ENCODE measurements at places on chromosomes 6 and 20. TPM values are rescaled to one million over a fixed set of nuclear protein-coding genes. Genes with fewer than 3 reads are reported as not detected.

DNA sequence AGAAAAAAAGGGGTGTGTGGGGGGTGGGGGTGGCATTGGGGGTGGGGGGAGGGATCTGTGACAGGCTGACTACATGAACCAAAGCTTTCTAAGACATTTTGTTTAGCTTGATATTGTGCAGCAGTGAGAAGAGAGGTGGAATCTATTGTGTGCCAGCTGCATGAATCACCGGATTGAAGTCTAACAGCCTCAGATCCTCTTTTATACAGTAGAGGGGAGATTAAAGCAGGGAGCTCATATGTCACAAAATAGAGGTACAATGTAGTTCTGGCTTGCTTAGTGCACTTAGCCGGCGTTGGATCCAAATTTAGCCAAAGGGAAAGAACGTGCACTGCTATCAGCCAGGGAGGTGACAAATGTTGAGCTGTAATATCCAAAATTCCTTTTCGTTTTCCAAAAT lies 404.2 kb upstream of the CITED2 start:
- peak; percentile 34 for DNase-seq

GRCh38 chr6:116456106-116456505 lies 5.1 kb upstream of the CALHM6 start:
- no peak for DNase-seq

GRCh38 chr6:154308986-154309385 lies 47.6 kb downstream of the IPCEF1 start:
- DNase-seq: no peak

GRCh38 chr6:150765067-150765764 lies 100.3 kb upstream of the MTHFD1L start:
- DNase-seq: no peak

DNA sequence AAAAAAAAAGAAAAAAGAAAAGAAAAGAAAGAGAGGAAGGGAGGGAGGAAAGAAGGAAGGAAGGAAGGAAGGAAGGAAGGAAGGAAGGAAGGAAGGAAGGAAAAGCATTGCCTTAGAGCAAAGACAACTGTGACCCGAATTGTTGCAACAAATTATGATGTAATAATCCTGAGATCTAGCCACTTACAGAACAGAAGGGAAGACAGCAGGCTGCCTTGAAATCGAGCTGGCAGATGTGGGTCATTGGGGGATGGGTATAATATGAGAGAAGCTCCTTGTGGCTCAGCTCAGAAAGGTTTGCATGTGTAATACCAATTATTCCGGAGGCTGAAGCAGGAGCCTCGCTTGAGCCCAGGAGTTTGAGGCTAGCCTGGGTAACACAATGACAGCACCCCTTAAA lies 208.1 kb upstream of the PROKR2 start:
- DNase-seq: no peak

DNA sequence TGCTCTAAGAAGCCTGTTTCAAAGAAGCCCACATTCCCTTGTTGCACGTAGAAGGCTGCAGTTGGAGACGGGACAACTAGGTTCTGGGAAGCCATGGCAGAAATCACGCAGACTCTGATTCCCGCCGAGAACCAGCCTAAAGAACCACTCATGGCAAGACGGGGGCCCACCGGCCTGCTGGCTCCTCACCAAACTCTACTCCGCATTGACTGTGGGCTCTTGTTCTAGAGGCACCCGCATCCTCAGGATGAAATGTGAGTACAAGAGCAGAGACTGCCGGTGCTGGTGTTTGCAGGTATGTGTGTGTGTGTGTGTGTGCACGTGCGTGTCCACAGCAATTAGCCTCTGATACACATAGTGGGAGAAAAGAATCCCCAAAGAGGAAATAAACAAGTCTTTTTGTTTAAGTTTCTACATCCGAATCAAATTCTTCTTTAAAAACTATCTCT lies 42.3 kb upstream of the NR2E1 start:
- DNase-seq: no peak

GRCh38 chr6:85754894-85755293 lies 112.2 kb upstream of the SYNCRIP start:
- DNase-seq: no peak

- DNase-seq: no peak
Observed at GRCh38 chr20:32040142-32040953, 11.7 kb upstream of the HCK start.

DNA sequence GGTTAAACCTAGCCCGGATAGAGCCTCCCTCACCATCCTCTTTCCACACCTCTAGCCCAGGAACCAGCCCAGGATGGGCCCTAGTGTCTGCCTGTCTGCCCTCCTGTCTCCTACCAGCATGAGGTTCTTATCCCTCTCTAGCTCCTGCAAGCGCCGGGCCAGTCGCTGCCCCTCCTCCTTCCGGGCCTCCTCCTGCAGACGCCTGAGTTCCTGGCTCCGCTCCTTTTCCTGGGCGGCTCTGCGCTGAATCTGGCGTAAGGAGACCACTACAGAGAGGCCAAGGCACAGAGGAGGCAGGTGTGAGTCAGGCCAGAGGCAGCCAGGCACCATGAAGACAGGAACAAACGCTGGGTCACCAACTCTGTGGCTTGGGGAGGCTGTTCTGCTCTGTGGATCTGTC lies 4.3 kb upstream of the PSORS1C2 start:
- DNase-seq: peak; percentile 80

- DNase-seq: peak; percentile 80
Observed at GRCh38 chr6:4125933-4126864, 9.2 kb downstream of the ECI2 start.

- DNase-seq: peak; percentile 92
Observed at GRCh38 chr6:28212510-28213212, 12.4 kb upstream of the ZSCAN9 start.

DNA sequence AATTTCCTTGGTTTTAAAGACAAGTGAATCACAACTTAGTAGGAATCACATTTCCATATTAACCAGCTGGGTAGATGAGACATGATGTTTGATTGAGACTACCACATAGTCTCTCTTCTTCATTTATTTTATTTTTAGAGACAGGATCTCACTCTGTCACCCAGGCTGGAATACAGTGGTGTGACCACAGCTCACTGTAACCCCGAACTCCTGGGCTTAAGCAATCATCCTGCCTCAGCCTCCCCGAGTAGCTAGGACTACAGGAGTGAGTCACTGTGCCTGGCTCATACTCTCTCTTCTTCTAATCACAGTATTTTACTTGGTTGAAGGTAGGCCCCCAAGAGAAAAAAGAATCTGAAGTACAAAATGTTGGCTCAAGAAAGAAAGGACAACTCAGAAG lies 80.2 kb upstream of the ASF1A start:
- no peak for DNase-seq

- no peak for DNase-seq
Observed at GRCh38 chr20:44115762-44116644, 71.0 kb downstream of the JPH2 start.

GRCh38 chr20:13130707-13131103 lies 90.4 kb upstream of the ISM1 start:
- no peak for DNase-seq

- DNase-seq: no peak
Observed at GRCh38 chr20:19431316-19431700, 218.9 kb downstream of the SLC24A3 start.

- peak; percentile 89 for DNase-seq
Observed at GRCh38 chr20:25859649-25860530, 163.2 kb upstream of the ZNF337 start.

DNA sequence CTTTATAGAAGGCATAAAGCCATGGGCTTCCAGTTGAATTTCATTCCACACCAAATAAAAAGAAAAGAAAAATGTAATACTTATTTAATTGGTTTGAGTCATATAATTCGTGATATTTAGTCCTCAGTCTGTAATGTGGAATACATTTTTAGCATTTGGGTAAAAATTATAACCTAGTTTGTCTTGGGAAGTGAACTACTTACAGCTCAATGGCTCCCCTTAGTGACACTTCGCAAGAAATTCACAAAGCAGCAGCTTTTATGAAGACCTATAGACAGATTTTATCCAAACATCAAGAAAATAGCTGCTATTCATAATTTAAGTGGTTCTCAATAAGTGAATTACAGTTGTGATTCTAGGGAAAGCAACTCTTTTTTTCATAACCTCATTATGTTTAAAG lies 72.1 kb downstream of the RSPO3 start:
- peak; percentile 26 for DNase-seq

- no peak for DNase-seq
Observed at GRCh38 chr20:23159256-23159946, 73.3 kb upstream of the CD93 start.

- no peak for DNase-seq
Observed at GRCh38 chr6:73264446-73264845, 1.4 kb upstream of the KHDC1 start.

DNA sequence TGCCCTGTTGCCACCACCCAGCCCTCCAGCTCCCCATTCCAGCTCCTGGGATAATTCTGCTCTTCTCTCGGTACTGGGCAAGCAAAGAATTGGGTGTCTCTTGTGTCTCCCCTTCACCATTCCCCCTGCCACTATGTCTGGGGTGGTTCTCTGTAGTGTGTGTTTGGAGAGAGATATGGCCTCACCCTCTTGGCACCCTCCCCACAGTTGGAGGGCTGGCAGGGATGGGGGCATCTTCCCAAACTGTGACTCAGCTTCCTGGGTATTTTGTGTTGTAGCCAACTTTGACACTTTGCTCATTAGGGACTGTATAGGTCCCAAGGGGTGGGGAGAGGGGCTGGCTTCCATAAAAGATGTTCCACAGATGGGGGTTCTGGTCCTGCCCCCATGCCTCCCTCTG lies 1.7 kb downstream of the TNXB start:
- peak; percentile 81 for DNase-seq

DNA sequence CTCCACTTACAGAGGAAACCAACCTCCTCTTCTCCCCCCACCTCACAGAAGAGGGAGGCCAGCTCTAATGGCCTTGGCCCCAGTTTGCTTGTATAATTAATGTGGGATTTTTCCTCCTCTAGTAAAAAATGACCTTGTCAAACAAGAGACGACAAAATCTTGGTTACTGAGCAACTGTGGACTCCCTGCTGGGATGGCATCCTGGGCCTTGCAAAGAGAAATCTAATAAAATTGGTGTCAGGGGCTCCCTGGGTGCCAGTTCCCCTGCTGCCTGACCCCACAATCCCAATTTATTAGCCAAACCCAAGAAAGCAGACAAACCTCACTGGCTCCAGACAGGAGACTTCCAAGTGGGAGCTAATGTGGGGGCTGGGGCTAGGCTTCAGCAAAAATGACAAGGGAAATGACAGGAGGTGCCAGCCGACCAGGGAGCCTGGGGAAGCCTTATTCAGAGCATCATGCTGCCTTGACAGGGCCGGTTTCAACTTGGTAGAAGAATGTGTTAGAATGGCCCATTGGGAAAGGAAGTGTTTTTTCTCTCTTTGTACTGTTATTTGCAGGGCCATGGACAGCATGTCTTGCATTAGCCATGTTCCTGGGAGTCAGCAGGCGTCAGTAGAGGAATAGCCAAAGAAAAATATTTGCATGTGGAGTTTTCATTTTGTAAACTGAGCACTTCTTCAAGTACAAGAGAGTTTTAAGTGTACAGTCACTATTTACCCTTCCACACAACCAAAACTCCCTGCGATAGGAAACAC lies 816.9 kb downstream of the DHX35 start:
- DNase-seq: no peak

GRCh38 chr6:12476484-12476883 lies 186.3 kb downstream of the EDN1 start:
- peak; percentile 33 for DNase-seq

- DNase-seq: no peak
Observed at GRCh38 chr20:10928841-10929421, 255.1 kb upstream of the JAG1 start.

DNA sequence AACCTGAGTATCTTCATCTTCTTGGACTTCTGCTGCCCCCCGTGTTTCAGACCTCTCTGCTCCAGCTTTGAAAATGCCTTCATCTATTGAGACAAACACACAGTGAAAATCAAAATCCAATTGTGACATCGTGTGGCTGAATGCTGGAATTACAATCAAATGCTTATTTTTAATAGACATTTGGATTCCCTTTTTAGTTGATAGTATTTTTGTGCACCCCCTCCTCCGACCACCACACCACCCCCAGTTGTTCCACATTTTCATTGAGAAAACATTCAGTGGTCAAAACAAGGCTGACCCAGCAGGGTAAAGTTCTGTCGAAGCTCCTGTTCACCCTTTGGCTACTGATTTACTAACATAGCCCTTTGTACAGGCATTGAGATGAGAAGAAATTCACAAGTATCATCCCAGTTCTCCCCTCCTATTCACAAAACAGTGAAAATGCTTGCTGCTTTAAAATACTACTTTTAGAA lies 79.0 kb downstream of the NRSN1 start:
- DNase-seq: peak; percentile 37

DNA sequence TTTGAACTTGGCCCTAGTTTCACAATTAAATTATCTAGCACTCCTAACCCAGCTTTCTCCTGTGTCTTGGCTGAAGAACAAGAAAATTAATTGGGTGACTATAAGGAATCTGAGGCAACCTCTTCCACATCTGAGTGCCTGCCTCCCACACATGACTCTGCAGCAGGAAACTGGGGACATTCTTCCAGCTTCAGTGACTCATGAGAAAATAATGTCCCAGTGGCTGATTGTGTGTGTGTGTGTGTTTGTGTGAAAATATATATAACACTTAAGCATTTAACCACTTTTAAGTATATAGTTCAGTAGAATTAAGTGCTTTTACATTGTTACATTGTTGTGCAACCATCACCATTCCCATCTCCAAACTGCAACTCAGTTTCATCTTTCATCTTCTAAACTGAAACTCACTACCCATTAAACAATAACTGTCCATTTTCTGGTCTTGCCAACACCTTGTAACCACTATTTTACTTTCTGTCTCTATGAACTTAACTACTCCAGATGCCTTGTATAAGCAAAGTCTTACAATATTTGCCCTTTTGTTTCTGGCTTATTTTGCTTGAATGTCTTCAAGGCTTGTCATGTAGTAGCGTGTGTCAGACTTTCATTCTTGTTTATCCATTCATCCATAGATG lies 8.7 kb downstream of the TRIM38 start:
- peak; percentile 91 for DNase-seq

DNA sequence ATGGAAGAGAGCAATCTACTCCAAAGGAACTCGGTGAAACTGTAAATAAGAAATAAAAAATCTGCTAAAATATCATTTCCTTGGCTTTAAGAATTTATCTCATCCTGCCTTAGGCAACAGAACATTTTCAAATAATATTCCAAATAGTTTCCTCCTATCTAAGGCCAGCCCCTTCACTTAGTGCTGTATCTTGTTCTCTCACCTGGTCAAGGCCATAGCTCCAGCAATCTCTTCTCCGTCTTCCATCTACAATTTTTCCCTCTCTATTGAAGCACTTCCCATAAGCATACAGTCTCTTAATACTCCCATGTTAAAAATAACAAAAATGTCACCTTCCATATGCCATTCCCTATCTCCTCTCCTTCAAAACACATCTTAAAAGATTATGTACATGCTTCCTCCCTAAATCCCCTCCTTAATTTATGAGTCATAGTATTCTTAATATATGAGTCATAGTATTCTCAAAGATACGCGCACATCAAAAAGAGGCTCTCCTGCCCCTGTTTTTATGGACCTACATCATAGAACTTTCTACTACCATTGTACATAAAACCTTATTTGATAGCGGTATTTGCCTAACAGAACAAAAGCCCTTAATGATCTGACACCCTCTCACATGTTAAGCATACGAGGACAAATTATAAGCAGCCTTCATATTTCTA lies 146.9 kb downstream of the PDE10A start:
- peak; percentile 12 for DNase-seq

MUC21 gene
- not detected for total RNA-seq

TMEM217 gene
- total RNA-seq: 0.40 TPM

RAB23 gene
- 20.6 TPM for total RNA-seq

GABRR1 gene
- not detected for total RNA-seq

ME1 gene
- 19.9 TPM for total RNA-seq

PLA2G7 gene
- not detected for total RNA-seq

HCRTR2 gene
- not detected for total RNA-seq

PSMF1 gene
- total RNA-seq: 71.8 TPM

AVP gene
- total RNA-seq: not detected

HDGFL1 gene
- not detected for total RNA-seq

LGSN gene
- total RNA-seq: not detected

RNF39 gene
- total RNA-seq: not detected

ADAM33 gene
- not detected for total RNA-seq
